ENCODE measurements at places on chromosomes 6 and 20. TPM values are rescaled to one million over a fixed set of nuclear protein-coding genes. Genes with fewer than 3 reads are reported as not detected.

- no peaks in the 10 kb centered on the region for H3K27me3 ChIP-seq
- no peak for DNase-seq
- H3K27ac ChIP-seq: no peak overlapping the region
- peaks cover 12% of the 10 kb centered on the region for H3K4me1 ChIP-seq
Observed at GRCh38 chr6:33164176-33164575, 28.1 kb downstream of the COL11A2 start.

DNA sequence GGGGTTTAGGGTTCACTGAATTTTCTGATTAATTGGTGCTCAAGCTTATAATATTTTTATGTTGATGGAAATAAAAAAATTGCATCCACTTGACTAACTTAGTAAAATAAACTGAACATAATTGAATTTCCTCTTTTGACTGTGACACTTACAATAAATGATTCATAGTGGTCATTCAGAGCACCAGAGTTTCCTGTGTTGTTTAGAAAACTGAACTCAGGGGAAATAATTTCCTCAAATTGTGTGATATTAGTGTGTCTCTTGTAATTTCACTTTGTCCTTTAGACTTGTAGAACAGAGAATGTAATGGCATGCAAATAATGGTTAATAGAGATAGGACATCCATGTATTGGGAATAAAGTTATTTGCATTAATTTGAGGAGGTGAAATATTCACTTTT is 319.7 kb upstream of the MAN1A1 start:
- H3K36me3 ChIP-seq: peaks cover 2% of the 10 kb centered on the region
- no peak for DNase-seq
- no peaks in the 10 kb centered on the region for H3K27me3 ChIP-seq
- no peak overlapping the region for H3K4me3 ChIP-seq

- no peaks in the 10 kb centered on the region for H3K27me3 ChIP-seq
- H3K27ac ChIP-seq: no peak overlapping the region
- H3K36me3 ChIP-seq: no peaks in the 10 kb centered on the region
- H3K4me1 ChIP-seq: no peaks in the 10 kb centered on the region
- H3K4me3 ChIP-seq: no peak overlapping the region
Observed at GRCh38 chr6:111653979-111654378, 48.3 kb upstream of the TRAF3IP2 start.

DNA sequence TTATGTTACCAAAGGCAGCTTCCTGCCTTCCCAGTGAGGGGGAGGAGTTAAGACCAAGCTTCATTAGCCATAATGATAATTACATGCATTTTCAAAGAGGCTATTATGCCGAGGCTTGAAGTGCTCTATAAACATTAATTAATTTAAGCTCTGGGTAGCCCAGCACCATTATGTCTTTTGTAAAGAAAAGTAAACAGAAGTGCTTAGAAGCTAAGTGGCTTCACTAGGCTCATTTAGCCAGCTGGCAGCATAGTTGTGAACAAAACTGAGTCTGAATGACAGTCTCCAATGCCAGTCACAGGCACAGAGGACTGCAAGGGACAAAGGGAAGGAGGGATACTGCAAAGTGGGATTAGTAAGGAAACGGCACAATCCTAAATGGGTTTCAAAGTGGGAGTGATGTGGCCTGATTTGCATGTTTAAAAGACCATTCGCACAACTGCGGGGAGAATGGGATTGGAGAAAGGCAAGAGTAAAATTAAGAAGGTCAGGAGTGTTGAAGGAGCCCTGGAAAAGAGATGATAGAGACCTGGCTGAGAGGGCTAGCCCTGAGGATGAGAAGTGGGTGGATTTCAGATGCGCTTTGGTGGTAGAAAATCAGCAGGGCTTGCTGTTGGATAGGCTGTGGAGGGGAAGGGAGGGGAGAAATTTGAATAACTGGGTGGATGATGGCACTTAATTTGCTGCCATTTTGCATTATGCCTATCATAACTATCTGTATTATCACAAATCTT is 20.1 kb upstream of the ISM1 start:
- no peak overlapping the region for H3K4me3 ChIP-seq
- DNase-seq: no peak
- no peaks in the 10 kb centered on the region for H3K4me1 ChIP-seq
- no peak overlapping the region for H3K27ac ChIP-seq

Gene ID4
- 27.0 TPM for total RNA-seq

GRCh38 chr6:39302011-39302410 is 12.2 kb downstream of the KCNK17 start:
- peaks cover 7% of the 10 kb centered on the region for H3K4me1 ChIP-seq
- H3K4me3 ChIP-seq: no peak overlapping the region
- no peaks in the 10 kb centered on the region for H3K36me3 ChIP-seq
- no peak overlapping the region for H3K27ac ChIP-seq
- no peaks in the 10 kb centered on the region for H3K27me3 ChIP-seq

DNA sequence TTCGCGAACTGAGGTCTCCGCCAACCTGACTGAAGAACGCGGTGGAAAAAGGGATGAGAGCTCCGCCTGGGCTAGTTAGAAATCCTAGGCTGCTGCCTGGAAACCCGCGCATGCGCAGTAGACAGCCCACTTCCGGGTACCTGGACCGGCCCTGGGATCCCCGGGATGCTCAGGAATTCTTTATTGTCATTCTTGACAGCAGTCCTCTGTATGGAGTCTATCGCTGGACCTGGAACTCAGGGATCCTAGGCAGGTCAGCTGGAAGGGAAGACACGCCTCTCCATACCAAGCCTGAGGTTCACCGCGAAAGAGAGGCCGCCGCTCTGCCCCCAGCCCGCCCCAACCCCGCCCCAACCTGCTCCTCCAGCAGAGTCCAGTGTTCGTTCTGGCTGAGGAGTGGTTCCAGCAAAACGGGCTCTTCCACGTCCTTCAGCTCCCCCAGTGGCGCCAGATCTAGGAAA is 1379.2 kb upstream of the DEFB115 start:
- no peak overlapping the region for H3K4me3 ChIP-seq
- H3K27me3 ChIP-seq: no peaks in the 10 kb centered on the region

GRCh38 chr20:45011108-45011526 is 44.8 kb downstream of the STK4 start:
- peak; percentile 54 for DNase-seq
- H3K27me3 ChIP-seq: no peaks in the 10 kb centered on the region
- no peak overlapping the region for H3K4me3 ChIP-seq
- H3K4me1 ChIP-seq: no peaks in the 10 kb centered on the region
- H3K27ac ChIP-seq: no peak overlapping the region
- no peaks in the 10 kb centered on the region for H3K36me3 ChIP-seq

DNA sequence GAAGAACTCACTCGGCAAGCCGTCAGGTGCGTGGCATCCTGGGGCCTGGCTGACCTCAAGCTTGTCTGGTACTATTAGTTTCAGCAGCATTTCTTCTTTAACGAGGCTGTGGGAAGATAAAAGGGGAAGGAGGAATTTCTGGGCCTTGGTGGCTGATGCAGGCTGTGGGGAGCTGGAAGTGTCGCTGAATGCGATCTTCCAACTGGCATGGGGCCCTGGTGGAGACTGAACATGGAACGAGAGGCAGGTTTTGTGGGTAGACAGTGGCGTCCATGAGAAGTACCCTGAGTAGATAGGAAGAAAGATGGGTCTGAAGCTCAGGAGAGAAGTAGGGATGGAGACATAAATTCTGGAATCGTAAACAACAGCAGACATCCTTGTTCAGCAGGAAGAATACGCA is 23.9 kb downstream of the ERMARD start:
- H3K36me3 ChIP-seq: peaks cover 8% of the 10 kb centered on the region
- no peak overlapping the region for H3K4me3 ChIP-seq
- H3K27me3 ChIP-seq: no peaks in the 10 kb centered on the region
- DNase-seq: no peak
- no peaks in the 10 kb centered on the region for H3K4me1 ChIP-seq
- H3K27ac ChIP-seq: no peak overlapping the region

Gene MCCD1
- not detected for total RNA-seq

Gene ZBTB12
- total RNA-seq: 3.5 TPM

GRCh38 chr6:10993896-10994295 is 50.2 kb downstream of the ELOVL2 start:
- no peaks in the 10 kb centered on the region for H3K27me3 ChIP-seq
- no peak for DNase-seq
- H3K4me1 ChIP-seq: no peaks in the 10 kb centered on the region
- H3K27ac ChIP-seq: no peak overlapping the region
- H3K36me3 ChIP-seq: no peaks in the 10 kb centered on the region

GRCh38 chr6:146434732-146435390 is 108.8 kb upstream of the RAB32 start:
- H3K4me3 ChIP-seq: peak overlapping the region; percentile 41
- H3K27me3 ChIP-seq: no peaks in the 10 kb centered on the region
- H3K36me3 ChIP-seq: no peaks in the 10 kb centered on the region

- no peaks in the 10 kb centered on the region for H3K36me3 ChIP-seq
- H3K27me3 ChIP-seq: no peaks in the 10 kb centered on the region
- no peak overlapping the region for H3K27ac ChIP-seq
- H3K4me1 ChIP-seq: no peaks in the 10 kb centered on the region
Observed at GRCh38 chr20:47217482-47218446, 138.7 kb downstream of the ZMYND8 start.

Gene SNX21
- 253 TPM for total RNA-seq

Gene USP49
- 6.5 TPM for total RNA-seq

Gene SPINT3
- not detected for total RNA-seq

DNA sequence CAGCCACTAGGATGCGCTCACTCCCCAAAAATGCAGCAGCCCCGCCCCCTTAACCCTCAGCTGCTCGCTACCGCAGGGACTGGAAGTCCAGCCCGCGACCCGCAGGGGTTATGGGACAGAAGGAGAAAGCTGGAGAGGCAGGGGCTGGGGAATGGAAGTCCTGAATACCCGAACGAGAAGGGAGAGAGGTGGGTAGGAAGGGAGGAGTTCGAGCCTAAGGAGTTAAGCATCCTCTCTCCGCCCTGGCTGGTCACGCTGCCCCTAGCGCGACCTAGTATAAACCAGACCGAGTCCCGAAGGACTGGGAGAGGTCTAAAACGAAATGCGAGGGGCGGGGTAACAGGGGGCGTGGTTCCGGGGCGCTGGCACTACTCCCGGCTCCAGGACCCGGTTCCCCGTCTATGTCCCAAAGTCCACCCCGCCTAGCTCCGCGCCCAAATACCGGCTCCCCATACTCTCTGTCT is 448 bp upstream of the DDAH2 start:
- H3K4me3 ChIP-seq: peak overlapping the region; percentile 78
- H3K4me1 ChIP-seq: no peaks in the 10 kb centered on the region
- DNase-seq: peak; percentile 96
- peaks cover 4% of the 10 kb centered on the region for H3K36me3 ChIP-seq
- no peaks in the 10 kb centered on the region for H3K27me3 ChIP-seq

DNA sequence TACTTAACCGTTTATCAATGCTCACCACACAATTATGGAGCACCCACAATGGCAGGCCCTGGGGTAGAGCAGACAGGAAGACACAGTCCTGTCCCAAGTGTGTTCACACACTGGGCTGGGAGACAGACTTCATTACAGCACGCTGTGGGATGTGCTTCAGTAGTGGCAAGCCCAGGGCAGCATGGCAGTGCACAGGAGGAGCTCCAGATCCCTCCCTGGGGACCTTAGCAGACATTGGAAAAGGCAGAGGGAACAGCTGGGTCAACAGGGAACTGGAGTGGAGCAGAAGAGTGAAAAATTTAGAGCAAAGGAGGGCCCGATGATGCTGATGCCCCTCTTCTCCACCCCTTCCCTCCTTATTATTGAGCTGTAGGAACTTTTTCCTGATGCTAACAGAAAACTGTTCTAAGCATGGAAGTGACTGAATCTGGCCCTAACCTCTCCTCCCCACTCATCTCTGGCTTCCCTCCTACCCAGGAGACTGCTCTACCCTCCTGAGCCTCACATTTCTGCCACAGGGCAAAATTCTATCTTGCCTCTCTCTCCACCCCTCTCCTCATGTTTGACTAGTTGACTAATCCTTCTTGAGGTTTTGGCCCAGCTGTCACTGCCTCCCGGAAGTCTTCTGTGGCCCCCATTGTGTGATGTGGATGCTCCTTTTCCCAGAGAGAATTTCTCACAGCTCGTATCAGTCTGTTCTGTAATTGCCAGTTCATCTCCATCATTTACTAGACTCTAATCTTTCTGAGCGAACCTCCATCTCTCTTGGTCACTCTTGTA is 41.3 kb upstream of the NOP56 start:
- no peak for DNase-seq
- H3K27me3 ChIP-seq: no peaks in the 10 kb centered on the region
- H3K36me3 ChIP-seq: no peaks in the 10 kb centered on the region
- no peaks in the 10 kb centered on the region for H3K4me1 ChIP-seq

Gene CYP39A1
- 7.6 TPM for total RNA-seq

Gene ILRUN
- total RNA-seq: 68.1 TPM

DNA sequence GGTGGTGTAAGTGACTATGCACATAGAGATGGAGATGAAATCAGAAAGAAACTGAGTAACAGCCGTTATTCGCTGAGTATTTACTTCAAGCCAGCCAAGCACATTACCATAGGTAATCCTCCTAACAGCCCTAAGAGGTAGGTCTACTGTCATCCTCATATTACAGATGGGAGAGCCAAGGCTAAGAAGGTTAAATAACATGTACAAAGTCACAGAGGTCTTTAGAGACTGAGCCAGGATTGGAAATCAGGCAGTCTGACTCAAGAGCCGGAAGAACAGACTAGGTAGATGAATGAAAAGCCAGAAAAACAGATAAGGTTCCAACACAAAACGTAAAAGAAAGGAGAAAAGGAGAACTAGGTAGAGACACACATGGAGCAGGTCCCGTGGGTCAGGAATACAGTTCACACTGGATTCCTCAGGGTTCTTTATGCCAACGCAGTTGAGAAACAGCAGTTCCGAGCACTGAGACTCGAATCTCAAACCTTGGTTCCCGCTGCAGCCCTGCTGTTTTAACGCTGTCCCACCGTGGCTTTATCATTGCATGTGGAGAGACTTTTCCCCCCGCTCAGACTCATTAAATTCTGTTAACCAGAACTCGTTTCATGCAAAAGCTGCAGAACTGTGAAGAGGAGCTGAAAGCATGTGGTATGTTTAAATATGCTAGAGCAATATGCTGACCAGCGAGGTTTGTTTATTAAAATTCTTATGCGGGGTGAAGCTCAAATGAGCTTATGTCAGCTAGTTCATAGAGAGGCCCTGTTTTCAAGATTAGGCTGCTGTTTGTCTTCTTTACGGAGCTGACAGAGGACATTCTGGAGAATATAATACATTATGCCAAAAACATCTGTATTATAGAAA is 537.9 kb downstream of the CD83 start:
- no peaks in the 10 kb centered on the region for H3K27me3 ChIP-seq
- H3K36me3 ChIP-seq: no peaks in the 10 kb centered on the region
- no peak overlapping the region for H3K27ac ChIP-seq
- no peak overlapping the region for H3K4me3 ChIP-seq

Gene MDFI
- 13.5 TPM for total RNA-seq

GRCh38 chr20:51379601-51380341 is 162.7 kb downstream of the NFATC2 start:
- H3K4me3 ChIP-seq: no peak overlapping the region

DNA sequence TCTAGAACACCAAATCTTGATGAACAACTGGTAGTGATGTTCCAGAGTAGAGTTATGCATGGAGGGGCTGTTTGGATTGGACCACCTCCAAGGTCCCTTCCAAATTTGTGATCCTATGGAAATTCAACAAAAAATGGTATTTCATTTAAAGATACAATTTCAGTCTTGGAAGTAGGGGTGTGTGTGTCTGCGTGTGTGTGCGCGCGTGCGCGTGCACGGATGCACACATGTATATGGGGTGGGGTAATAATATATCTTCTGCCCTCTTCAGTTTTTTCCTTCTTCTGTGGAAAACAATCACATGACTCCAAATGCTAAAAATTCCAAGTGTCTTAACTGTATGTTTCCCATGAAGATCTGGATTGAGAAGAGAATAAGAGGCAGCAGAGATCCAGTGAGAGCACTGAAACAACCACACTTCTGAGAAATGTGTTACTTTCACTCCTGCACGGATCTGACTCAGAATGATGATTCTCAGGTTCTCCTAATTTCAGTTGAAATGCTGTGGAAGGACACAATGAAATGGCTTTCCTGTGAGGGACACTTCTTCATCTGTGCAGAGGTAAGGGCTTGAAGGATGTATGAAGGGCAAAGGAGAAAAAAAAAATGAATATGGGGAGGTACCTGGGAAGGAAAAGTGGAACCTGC is 10.6 kb upstream of the IL17F start:
- H3K4me3 ChIP-seq: no peak overlapping the region
- H3K27ac ChIP-seq: no peak overlapping the region
- DNase-seq: no peak
- H3K36me3 ChIP-seq: no peaks in the 10 kb centered on the region
- no peaks in the 10 kb centered on the region for H3K4me1 ChIP-seq
